Activated CD4-positive, CD25-positive, alpha-beta regulatory T cell (primary cell): ENCODE measurements at places on chromosomes 1 and 21.

DNA sequence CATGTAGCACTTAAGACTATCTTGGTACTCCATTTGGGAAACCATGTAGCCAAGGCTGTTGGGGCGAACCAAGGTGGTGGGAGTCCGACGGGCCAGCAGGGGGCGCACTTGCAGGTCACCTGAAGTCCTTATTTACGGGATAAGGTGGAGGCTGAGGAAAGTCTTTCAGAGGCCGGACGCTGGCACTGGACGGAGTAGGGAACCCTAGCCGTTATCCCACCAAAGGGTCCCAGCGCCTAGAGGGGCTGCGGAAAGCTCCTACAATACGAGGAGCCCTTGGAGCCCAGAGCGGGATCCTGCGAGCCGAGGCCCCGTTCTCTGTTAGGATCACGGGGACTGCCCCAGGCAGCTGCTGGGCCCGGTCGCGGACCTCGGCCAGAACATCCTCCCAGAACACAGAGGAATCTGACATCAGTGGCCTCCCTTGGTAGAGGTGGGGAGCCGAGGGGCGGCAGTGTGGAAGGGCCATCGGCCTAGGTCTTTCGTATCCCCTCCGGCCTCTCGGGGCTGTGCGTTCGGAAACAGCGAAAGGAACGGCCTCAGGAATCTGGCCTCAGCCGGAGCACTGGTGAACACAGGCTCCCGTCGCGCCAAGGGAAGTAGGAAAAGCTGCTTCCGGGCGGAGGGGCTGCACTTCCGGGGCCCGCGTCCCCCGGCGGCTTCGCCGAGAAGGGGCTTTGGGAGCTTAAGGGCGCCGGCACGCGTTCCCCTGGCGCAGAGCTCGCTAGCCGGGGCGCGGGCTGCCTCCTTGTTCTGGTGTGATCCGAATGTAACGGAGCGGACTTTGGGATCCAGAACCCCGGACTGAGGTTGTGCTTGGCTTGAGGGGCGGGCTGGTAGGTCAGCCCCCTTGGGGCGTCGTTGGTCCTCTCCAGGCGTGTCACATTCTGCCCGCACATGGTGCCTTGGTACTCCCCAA lies 29.9 kb upstream of the RPTN start:
- DNase-seq: peak; percentile 60

DNA sequence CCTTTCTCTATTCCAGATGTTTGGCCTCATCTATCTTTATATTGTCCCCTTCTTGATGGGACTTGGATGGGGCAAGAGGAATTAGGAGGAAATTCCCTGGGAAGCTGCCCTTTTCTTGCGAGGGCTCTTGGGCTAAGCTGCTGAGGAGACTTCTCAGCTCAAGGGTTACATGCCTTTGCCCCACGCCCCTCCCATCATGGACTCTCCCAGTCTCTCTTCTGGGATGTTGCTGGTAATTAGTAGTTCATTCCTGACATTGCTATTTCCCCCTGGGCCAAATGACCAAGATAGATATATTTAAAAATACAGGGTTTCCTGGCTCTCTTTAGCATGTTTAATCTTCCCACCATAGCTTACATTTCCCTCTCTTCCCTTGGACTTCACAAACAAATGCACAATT lies 90.6 kb upstream of the RALGPS2 start:
- no peak for DNase-seq

DNA sequence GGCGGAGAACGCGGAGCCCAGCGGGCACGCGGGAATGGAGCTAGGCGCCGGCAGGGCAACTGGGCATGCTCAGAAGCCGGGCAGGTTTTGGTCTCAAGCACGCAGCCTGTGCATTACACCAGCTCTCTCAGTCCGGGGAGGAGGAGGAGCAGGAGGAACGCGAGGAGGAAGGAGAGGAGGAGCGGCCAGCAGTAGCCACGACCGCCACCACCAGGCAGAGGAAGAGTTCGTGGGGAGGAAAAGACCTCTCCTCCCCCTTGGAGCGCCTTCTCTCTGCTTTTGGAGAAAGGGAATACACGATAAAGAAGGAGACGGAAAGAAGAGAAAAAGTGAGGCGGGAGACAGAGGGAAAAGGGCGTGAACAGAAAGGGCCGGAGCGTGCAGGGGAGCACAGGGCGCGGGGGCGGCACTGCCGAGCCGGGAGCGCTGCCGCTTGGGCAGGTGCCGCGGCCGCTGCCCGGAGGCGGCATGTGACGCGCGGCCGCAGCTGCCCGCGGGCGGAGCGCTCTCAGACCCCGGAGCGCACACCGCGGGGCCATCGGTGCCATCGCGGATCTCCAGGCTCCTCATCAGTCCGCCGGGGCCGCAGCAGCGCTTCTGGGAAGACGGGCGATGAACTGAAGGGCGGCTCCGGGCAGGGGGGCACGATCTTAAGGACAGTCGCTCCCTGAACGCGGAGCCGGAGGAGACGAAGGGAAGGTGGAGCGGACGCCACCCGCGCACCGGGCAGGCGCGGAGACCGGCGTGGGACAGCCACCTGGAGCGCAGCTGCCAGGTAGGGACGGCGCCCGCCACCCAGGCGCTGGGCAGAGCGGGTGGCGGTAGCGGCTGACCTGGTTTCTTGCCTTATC lies at the start of gene CHRM3:
Gene CHRM3 (plus strand): TSS at position 116 of the 851 bp plus-strand sequence. CDS start 520,884 bp downstream, outside the sequence.
- no peak for DNase-seq

DNA sequence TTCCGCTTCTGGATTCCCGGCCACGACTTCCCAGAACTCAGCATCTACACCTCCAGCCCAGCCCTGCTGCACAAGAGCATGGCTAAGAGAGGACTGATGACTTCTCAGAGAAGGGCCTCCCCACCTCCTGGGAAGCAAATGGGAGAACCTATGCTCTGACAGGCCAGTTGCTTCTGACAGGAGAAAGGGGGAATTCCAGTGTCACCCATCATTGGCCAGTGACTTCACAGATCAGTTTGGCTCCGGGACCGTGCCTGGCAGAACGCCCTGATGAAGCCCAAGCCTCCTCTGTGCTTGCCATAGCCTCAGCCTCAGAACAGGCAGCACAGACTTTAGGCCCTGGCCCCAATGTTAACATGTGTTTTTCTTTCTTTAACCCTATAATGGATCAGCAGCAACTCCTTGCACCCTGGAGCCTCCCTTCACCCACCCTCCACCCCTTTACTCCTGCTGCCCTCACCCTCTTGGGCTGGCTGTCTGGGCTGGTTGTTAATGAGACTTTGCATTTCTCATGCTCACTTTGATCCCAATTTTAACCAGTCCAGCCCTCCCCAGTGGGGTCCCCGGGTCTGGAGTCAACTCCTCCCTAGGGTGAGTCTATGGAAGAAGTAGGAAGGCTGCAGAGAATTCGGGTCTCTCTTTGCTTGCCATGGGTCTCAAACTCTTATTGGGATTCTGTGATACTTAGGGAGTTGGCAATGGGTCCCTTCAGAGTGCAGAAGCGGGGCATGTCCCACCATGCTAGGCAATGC lies 42.7 kb upstream of the SLC30A1 start:
- DNase-seq: no peak

GRCh38 chr21:31162079-31162699 lies 123.9 kb upstream of the KRTAP19-8 start:
- DNase-seq: no peak

GRCh38 chr1:161738627-161739287 lies 10.8 kb upstream of the DUSP12 start:
- DNase-seq: peak; percentile 6

GRCh38 chr1:96992871-96993270 lies 271.3 kb downstream of the PTBP2 start:
- DNase-seq: no peak

DNA sequence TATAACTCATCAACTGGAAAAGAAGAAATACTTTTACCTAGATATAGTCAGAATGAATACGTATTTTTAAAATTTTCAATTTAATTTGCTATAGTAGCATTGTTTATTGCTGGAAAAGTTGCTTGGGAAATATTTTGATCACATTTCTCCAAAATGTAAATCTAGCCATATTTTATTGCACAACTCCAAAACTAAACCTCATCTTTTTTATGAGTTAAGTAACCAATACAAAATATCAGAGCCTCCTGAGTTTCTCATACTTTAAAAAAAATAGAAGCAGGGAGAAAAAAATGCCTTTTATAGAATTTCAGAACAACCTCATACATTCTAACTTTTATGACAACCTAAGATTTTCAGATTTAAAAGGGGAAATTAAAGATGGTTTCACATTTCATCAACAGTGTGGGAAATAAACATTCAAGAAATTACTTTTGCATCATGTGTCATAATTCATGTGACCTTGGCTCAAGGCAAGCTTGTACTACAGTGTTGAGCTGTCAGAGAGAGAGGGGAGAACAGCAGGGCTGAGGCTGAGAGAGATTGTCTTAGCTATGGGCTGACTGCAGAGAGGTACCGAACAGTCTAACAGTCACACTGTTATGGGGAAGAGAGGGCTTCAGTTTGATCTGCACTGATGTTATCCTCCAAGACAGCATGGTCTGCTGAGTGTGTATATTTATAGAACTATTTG lies 519.0 kb downstream of the LTN1 start:
- DNase-seq: no peak

DNA sequence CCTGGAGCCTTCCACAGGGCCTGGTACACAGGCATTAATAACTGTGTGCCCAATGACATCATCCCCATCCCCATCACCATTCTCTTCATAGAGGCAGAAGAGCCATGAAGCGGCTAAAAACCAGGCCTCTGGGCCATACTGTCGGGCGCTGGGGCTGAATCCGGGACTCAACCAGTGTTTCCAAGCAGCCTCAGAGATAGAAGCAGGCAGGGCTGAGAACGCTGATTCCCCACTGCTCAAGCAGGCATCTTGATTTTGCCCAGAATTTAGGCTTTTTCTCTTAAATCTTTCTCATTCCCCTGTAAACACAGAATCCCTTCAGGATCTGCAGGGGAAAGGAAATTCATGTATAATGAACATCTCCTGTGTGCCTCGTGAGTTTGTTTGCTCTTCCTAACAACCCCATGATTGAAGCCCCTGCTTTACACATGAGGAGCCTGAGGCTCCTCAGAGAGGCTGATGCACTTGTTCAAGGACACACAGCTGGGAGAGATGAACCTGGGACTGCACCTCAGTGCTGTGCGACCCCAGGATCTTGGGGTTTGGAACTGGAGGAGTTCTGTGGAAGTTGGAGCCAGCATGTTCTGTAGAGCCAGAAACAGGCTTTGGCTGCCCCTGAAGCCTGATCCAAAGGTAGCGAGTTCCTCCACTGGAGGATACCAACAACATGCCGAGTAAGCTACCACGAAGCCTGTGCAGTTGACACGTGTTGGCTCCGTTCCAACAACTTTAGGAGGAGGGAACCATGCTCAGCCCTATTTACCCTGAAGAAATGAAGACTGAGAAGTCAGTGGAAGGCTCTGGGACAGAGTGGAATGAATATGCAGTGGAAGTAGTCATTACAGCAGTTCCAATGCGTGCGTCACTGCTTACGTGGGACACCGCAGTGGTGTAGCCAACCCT lies 55.5 kb downstream of the EDN2 start:
- no peak for DNase-seq

GRCh38 chr1:91724231-91724630 lies 161.7 kb downstream of the TGFBR3 start:
- DNase-seq: no peak

DNA sequence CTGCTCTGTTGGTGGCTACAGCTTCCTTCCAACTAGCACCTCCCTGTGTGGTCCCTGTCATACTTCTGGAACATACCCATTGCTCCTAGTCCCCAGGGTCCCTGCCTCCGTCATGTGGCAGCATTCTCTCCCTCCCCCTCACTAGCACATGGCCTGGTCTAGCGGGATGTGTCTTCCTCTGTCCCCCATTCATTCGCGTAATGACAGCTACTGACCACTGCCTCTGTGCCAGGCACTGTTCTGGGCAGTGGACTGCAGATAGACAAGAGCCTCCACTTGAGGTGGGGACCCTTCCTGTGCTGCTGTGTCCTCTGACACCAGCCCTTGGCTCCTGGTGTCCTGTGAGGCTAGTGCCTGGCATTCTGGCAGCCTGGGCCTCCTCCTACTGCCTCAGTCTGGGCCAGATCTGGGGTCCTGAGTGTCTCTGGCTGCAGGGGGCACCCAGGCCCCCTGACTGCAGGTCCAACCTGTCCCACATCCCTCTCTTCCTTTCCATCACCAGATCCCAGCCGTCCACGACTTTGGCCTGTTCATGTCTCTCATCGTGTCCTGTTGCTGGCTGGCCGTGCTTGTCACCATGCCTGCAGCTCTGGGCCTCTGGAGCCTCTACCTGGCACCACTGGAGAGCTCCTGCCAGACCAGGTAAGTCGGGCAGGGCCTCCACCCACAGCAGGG lies 38.1 kb downstream of the DISP3 start:
- DNase-seq: no peak

GRCh38 chr1:52348704-52349300 lies 17.2 kb downstream of the CC2D1B start:
- no peak for DNase-seq

- DNase-seq: no peak
These were observed 262.7 kb upstream of the RGS18 start for GRCh38 chr1:191895462-191896058.

- no peak for DNase-seq
These were observed 33.5 kb downstream of the PROX1 start for GRCh38 chr1:214021321-214021720.

DNA sequence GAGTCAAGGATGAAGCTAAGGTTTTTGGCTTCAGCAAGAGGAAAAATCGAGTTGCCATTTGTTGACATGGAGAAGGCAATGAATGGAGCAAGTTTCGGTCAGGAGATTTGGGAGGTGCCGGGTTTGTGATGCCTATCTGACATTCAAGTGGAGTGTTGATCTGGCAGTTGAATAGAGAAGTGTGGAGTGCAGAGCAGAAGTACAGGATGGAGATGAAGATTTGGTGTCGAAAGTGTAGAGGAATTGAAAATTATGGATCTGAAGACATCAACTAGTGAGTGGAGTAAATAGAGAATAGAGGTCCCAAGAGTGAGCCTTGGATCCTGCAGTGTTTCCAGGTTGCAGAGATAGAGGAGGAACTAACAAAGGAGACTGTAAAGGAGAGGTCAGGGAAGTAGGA lies 25.9 kb downstream of the CITED4 start:
- no peak for DNase-seq

DNA sequence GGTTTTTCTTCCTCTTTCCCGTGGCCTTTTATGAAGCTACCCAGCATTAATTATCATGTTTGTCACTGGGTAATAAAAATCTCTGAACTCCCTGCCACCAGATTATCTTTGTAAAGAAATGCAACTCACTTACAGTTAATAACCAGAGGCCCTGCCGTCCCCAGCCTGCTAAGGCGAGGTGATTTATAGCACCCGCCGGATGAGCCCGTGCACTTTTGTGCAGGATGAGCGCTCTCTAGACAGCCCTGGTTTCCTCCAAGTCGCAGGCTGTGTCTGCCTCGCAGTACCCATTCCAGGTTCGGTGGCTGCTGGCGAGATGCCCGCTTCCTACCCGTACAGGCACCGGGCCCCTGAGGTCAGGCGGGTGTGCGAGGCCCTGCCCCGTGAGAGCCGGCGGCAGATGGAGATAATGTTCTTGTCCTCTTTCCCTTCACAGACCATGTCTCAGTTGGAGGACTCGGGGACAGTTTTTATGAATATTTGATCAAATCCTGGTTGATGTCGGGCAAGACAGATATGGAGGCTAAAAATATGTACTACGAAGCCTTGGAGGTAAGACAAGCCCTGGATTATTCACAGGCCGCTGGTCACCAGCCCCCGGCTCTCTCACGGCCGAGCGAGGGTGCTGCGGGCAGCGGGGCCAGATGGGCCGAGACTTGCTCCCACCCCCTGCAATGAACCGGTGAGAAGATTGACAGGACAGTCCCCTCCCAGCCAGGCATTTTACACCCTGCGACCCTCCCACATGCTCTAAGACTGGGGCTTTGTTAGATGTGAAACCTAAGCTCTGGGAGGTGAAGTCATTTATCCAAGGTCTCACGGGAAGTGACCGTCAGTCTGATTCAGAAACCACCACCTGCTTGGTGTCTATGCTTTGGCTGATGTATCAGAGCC lies 28.5 kb upstream of the SELENON start:
- no peak for DNase-seq
